ENCODE measurements at places on chromosomes 2 and 18.

DNA sequence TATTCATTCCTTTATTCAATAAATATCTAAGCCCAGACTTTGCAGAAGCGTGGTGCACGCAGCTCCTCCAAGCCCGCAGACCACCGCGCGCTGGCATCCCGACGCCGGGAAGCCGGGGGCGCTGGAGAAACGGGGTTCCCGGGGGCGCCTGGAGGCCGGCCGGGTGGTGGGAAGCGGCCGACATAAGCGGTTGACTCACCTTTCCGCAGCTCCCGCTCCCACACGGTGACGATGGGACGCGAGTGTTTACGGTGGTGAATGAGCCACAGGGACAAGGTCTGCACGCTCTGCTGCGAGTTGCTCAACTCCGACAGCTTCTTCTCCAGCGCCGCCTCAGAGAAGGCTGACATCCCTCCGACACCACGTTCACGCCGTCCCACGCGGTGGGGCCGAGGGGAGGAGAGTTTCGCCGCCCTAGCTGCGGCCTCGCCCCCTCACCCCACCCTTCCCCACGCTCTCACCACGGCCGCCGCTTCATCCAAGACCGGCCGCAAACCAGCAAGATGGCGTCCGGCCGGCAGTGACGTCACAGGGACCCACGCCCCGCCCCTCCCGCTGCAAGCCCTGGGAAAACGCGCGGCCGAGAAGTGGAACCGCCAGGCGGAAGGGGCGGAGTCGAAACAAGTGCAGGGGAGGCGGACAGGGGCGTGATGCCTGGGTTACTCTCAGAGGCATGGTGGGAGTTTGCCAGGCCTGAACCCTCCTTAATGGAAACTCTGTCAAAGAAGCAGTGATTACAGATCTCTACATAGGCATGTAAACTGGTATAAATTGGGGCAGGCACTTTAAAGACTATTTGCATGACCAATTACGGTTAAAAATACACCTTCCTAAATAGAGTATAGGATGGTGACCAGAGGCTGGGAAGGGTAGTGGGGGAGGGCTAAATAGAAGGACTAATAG is at the start of gene RPRD1A:
RPRD1A (minus strand) TSS at position 505 of the 903 bp plus-strand sequence; CDS start at position 350, 155 bp downstream.
- DNase-seq = peak; percentile 99

DNA sequence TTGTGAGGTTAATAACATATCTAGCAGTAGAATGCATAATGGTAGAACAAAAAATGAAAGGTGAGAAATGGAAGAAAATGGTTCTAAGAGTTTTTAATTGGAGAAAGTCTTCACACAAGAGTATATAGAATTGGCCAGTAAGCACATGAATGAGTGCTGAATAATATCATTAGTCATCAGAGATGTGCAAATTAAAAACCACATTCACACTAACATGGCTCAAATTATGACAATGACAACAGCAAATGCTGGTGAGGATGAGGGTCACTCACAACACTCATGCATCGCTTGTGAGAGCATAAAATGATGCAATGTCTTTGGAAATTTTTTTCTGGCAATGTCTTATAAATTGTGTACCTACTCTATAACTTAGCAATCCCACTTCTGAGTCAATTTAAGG is 1355.4 kb upstream of the ACVR2A start:
- DNase-seq = no peak

DNA sequence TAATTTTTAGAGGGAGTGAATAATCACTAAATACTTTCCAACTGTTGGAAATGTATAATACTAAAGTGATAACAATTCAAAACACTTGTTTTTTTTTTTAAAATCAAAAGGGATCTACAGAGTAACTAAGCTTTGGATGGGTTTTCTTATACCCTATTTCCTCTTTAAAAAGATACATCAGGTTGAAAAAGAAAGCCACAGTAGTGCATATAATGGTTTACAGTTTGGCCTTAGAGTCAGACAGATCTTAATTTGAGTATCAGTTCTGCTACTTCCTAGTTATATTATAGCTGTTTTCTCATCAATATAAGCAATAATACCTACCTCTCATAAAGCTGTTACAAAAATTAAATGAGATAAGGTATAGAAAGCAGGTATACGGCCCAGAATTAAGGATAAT is 28.5 kb downstream of the PSME4 start:
- no peak for DNase-seq

DNA sequence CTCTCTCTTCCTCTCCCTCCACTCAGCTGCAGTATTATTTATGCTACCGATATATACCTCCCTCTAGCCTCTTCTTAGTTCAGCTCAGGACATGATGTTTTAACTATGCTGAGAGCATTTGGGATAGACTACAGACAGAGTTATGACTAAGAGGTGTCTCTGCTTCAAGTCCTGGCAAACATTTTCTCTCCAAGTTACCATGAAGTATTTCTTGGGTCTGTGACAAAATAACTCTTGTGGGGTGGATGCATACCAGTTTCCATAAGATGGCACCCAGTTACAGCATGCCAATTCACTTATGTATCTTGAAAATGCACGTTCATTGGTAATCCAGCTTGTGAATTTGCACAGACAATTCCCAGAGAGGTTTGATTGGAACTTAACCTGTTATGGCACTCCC is 737.6 kb downstream of the SLC4A3 start:
- no peak for DNase-seq

DNA sequence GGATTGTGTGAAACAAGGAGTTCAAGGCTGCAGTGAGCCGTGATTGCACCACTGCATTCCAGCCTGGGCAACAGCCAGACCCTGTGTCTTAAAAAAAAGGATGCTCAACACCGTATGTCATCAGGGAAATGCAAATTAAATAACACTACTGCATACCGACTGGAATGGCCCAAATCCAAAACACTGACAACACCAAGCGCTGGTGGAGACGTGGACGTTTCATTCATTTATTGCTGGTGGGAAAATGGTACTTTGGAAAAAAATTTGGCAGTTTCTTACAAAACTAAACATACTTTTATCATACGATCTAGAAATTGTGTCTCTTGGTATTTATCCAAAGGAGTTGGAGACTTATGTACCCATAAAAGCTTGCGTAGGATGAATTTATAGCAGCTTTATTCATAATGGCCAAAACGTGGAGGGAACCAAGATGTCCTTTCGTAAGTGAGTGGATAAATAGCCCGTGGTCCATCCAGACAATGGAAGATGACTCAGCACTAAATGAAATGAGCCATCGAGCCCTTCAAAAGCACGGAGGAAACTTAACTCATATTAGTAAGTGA is 24.2 kb downstream of the NEU4 start:
- DNase-seq = no peak

GRCh38 chr2:105330681-105331375 is 1.3 kb upstream of the TGFBRAP1 start:
- no peak for DNase-seq

DNA sequence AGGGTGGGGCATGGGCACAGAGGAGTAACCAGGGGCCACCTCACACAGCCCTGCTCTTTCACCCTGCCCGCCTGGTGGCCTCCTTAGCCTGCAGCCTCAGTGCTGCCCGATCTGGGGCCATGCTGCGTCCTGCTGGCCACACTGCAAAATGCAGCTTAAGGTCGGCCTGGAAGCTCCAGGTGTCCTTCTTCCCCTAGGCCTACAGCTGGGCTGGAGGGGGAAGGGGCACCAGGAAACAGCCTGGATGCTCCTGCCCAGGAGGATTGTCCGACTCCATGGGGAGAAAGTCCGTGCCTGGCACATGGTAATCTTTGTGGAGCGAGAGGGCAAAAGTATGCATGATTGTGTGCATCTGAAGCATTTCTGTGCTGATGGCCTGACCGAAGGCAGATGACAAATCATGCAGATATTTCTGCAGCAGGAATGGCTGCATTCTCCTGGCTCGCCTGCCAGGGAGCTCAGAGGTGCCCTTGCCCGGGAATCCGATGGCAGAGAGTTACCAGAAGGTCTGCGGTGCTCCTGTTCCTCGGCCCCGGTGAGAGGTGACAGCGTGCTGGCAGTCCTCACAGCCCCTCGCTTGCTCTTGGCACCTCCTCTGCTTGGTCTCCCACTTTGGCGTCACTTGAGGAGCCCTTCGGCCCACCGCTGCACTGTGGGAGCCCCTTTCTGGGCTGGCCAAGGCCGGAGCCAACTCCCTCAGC is 12.8 kb upstream of the ALPP start:
- no peak for DNase-seq

DNA sequence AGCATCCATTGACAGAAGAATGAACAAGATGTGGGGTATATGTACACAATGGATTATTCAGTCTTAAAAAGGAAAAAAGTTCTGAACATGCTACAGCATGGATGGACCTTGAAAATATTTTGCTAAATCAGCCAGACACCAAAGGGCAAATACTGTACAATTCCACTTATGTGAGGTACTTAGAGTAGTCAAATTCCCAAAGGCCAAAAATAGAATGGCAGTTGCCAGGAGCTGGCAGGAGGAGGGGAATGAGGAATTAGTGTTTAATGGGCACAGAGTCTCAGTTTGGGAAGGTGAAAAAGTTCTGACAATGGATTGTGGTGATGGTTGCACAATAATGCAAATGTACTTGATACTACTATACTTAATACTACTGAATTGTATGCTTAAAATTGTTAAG is 193.2 kb downstream of the MBD2 start:
- DNase-seq = no peak

- DNase-seq = no peak
These were observed 275.1 kb downstream of the TGIF1 start for GRCh38 chr18:3725115-3725514.

DNA sequence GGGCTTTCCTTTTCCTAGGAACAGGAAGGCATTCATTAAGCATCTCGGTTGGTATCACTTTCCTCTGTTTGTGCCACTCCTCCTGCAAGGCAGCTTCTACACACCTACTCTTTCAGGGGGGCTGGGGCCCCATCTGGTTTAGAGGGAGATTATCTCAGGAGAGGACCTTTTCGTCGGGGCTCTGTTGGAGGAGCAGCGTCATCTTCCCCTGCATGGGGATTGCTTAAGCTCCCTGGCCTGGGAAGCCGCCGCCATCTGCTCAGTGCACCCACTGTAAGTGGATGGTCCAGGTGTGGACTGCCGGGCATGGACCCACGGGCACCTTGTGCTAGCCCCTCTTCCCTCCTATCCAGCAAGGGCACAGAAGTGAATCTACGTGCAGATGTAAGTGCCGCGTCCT is 355.3 kb upstream of the SMIM21 start:
- DNase-seq = no peak

DNA sequence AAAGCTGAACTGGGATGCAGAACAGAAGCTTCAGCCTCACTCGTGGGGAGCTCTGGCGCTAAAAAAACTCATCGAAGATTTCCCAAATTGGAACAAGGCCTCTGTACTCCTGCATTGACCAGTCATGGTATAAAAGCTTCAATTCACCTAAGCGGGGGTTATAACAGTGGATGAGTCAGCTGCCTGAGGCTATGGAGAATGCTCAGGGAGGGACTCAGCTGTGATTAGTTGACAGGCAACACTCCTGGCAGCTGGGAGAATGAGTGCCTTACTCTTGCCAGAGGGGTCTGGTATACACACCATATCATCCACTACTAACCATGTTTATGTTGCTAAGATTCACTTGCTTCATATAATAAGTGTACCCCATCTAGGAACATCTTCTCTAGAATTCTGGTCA is 350.6 kb upstream of the VRK2 start:
- DNase-seq = no peak

DNA sequence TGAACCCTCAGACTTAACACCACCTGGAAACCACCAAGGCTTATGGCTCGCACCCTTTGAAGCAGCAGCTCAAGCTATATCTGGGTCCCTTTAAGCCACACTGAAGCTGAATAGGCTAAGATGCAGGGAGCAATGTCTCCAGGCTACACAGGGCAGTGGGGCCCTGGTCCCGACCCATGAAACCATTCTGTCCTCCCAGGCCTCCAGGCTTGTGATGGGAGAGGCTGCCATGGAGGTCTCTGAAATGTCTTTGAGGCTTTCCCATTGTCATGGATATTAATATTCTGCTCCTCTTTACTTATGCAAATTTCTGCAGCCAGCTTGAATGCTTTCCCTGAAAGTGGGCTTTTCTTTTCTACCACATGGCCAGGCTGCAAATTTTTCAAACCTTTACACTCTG is 608.7 kb downstream of the CNTNAP5 start:
- DNase-seq = no peak

DNA sequence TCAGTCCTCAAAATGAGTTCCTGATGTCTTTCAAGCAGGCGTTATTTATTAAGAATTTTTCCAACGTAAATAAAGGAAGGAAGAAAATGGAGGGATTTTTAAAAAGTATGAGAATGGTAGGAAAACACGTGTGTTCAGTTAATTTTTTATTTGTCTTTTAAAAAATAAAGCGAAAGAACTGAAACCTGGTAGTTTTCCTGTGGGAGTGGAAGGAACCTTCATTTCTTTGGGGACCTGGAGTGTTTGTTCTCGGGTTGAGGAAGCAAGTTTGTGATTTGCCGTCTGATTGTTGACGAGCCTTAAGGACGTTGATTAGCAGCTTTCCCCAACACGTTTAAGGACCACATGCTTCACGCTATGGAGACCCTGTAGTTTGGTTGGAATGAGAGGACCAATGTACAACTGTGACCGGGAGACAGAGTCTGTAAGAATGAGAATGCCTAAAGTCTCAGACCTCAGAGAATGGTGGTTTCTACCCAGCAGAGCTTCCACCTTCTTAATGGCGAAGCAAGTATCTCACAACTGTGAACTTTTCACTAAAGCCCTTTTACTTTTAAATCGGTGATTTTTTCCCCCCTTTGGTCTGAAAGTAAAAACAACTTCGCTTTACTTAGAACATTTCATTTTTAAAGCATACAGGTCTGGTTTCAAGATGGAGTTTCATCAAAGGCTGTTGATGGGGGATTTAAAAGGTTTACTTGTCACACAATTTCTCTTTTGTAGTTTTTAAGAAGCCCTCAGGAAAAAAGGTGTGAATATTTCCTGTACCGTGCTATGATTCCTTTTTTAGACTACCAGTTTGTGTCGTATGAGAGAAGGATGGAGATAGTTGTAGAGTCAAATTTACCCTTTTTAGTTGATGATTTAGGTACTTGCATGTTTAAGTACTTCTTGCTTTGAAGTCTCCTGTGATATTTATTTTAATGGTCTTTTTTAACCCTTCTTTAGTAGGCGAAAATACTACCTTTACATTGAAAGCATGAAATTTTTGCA is 1.4 kb downstream of the TTC39C start:
- DNase-seq = no peak

- peak; percentile 65 for DNase-seq
These were observed 16.3 kb upstream of the MYO1B start for GRCh38 chr2:191228861-191229260.
